ENCODE measurements at places on chromosomes 12 and 14.
A peak's percentile ranks its signal among the peaks of the same experiment; 100 is the strongest.

DNA sequence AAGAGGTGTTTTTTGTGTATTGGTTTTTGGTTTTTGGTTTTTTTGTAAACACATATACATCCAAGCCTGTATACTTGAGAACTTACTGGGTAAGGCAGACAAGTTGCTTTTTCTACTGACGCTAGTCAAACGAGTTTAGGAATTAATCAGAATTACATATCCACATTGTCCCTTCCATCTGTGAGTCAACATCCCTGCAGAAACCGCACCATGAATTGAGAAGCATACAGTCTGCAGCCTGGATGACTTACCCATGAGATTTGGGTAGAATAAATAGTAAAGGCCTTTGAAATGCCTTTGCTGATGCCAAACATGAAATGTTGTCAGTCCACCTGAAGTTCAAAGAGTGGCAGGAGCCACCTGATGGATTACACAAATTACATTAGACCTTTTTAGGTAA lies 21.4 kb upstream of the C12orf42 start:
- ATAC-seq: no peak

DNA sequence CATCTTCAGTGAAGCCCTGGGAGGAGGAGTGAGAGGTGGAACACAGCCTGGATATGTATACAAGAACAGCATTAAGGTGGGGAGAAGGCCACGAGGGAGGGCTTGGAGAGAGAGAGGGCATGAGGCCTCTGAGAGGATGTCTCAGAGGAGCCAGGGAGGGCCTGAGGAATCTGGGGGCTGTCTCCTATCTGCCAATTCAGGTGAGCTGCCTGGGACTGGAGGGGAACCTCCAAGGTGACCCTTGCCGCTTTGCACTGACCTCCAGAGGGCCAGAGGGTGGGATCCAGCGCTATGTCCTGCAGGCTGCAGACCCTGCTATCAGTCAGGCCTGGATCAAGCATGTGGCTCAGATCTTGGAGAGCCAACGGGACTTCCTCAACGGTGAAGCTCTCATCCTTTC lies 4.4 kb downstream of the ARHGEF25 start:
- no peak for ATAC-seq

- ATAC-seq: no peak
These were observed 37.9 kb downstream of the SOX5 start for GRCh38 chr12:23911574-23911973.

- ATAC-seq: no peak
These were observed 5.0 kb downstream of the STAT6 start for GRCh38 chr12:57106021-57106708.

- no peak for ATAC-seq
These were observed 13.7 kb downstream of the COL2A1 start for GRCh38 chr12:47990351-47991105.

GRCh38 chr12:7068240-7068993 lies 7.9 kb downstream of the C1S start:
- no peak for ATAC-seq

- ATAC-seq: no peak
These were observed 12.6 kb upstream of the RNASE4 start for GRCh38 chr14:20671597-20672283.

DNA sequence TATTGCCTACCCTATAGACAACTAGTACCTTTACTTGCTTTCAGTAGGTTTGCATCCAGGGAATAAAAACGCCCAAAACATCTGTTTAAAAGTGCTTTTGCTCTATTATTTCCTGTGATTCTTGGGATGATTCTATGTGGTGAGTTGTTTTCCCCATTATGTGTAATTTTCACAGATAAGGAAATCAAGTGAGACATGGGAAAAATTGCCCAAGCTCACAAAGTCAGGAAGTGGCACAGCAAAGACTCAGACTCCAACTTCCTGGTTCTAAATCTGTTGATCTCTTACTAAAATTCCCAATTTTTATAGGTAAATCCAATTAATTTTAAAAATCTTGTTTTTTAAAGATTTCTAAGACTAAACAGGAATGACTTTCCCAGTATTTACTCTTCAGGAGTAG lies 39.0 kb downstream of the NID2 start:
- no peak for ATAC-seq

GRCh38 chr14:101707068-101707842 lies 54.3 kb upstream of the PPP2R5C start:
- peak; percentile 67 for ATAC-seq

GRCh38 chr12:40511341-40511740 lies 180.9 kb upstream of the CNTN1 start:
- ATAC-seq: no peak

DNA sequence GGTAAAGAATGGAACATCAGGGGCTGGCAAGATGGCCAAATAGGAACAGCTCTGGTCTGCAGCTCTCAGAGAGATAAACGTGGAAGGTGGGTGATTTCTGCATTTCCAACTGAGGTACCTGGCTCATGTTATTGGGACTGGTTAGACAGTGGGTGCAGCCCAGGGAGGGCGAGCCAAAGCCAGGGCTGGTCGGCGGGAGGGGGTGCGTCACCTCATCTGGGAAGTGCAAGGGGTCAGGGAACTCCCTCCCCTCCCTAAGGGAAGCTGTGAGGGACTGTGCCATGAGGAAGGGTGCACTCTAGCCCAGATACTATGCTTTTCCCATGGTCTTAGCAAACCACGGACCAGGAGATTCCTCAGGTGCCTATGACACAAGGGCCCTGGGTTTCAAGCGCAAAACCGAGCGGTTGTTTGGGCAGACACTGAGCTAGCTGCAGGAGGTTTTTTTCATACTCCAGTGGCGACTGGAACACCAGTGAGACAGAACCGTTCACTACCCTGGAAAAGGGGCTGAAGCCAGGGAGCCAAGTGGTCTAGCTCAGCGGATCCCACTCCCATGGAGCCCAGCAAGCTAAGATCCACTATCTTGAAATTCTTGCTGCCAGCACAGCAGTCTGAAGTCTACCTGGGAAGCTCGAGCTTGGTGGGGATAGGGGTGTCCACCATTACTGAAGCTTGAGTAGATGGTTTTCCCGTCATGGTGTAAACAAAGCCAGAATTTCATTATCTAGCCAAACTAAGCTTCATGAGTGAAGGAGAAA lies 317.6 kb downstream of the NELL2 start:
- ATAC-seq: no peak

DNA sequence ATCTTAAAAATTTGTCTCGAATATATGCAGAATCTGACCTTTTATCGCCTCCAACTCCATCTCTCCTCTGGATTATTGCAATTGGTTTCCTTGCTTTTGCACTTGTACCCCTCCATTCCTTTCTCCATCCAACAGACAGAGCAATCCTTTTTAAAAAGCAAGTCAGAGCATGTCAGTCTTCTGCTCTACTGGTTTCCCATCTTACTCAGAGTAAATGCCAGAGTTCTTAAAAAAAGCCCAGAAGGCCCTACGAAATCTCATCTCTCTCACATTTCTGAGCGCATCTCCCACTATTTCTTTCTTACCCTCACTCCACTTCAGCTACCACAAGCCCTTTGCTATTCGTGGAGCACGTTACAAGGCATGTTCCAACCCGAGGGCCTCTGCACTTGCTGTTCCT lies 236.9 kb upstream of the DDHD1 start:
- ATAC-seq: no peak

GRCh38 chr12:41205070-41205709 lies 17.1 kb downstream of the PDZRN4 start:
- peak; percentile 86 for ATAC-seq

- ATAC-seq: no peak
These were observed 692.7 kb upstream of the MGAT4C start for GRCh38 chr12:86948851-86949250.

GRCh38 chr12:76690921-76691700 lies 72.8 kb upstream of the ZDHHC17 start:
- no peak for ATAC-seq

DNA sequence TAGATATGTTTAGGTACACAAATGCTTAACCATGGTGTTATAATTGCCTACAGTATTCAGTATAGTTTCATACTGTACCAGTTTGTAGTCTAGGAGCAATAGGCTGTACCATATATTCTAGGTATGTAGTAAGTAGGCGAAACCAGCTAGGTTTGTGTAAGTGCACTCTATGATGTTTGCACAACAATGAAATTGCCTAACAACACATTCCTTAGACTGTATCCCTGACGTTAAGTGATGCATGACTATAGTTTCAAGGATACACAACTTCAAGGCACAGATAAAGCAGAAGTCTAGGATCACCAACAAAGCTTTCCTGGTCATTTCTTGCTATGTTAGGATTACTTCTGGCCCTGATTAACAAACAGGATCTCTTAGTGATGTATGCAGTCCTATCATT lies 135.1 kb downstream of the SLC38A1 start:
- no peak for ATAC-seq

DNA sequence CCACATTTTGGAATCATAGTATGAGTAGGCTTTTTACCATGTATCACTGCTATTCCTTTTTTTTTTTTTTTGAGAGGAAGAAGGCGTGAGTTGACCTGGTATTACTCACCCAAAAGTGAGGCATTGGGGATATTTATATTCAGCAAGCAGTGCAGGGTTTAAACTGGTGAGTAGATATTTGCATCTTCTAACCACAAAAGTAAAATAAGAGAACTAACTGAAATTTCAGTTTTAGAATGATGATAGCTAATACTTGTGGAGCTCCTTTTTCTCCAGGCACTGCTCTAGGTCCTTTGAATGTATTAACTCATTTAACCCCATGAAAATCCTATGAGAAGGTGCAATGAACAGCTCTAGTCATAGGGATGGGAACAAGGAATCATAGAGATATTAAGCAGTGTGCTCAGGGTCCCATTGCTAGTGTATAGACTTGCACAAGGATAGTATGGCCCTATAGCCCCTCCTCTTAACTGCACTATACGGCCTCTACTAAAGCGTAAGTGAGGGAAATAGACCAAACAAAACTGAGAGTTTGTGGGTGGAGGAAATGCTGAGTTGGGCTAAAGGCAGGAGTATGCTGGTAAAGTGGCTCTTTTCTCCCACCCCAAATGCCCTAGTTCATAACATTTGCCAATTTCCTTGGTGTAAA lies 104.3 kb upstream of the MAX start:
- ATAC-seq: no peak

- ATAC-seq: no peak
These were observed 42.1 kb downstream of the DAO start for GRCh38 chr12:108921946-108922345.

DNA sequence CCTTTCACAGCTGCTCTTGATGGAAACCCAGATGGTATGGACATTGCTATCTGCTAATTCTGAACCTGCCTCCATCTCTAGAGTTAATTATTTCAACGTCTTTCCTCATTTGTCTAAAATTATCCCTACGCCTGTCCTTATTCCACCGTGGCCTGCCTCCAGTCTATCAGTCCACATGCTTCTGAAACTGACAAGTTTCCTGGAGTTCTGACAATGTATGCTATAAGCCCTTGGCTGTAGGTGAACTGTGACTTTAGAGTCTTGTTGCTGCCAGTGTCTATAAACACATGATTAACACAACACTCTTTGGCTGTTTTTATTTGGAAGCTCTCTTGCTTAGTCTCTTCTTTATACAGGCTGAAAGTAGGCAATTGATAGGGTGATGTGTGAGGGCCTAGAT lies 1052.9 kb downstream of the TMTC2 start:
- ATAC-seq: no peak

- ATAC-seq: no peak
These were observed 423.9 kb downstream of the SOX5 start for GRCh38 chr12:23525450-23526072.

DNA sequence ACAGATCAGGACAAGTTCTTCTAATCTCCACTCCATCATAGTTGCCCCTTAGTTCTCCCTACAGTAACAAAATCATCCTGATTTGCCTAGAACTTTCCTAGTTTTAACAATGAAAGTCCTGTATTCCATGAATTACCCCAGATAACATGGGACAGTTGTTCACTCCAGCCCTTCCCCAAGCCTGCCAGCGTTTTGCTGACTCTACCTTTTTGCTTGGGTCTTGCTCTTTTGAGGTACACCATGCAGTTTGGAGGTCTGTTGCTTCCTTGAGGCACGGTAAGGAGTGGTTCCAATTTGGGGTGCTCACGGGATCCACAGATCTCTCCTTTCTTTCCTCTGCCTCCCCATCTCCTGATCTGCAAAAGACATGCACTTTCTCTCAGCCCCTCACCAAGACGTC lies 61.6 kb upstream of the DYRK2 start:
- ATAC-seq: no peak

DNA sequence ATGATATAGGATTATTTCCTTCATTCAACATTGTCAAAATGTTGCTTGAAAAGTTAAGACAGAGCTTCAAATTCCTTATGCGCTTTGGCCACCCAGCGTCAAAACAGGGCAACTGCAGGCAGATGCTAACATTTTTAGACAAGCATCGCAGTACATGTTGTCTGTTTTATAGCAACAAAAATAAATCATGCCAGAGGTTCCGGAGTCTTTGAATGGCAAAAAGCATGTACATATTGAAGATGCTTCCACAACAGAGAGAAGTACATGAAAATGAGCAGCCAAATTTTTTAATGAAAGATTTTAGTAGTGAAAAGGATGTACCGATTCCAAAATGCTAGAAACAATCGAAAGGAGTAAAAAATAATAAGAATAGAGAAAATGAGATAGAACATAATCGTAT lies 49.8 kb upstream of the USP15 start:
- no peak for ATAC-seq

GRCh38 chr14:56887216-56887615 lies 76.9 kb upstream of the OTX2 start:
- ATAC-seq: no peak

- no peak for ATAC-seq
These were observed 12.8 kb downstream of the SLC38A2 start for GRCh38 chr12:46359667-46360280.

GRCh38 chr14:64369201-64369600 lies 19.0 kb upstream of the MTHFD1 start:
- ATAC-seq: no peak

- no peak for ATAC-seq
These were observed 11.0 kb upstream of the CACNA2D4 start for GRCh38 chr12:1929241-1929984.

DNA sequence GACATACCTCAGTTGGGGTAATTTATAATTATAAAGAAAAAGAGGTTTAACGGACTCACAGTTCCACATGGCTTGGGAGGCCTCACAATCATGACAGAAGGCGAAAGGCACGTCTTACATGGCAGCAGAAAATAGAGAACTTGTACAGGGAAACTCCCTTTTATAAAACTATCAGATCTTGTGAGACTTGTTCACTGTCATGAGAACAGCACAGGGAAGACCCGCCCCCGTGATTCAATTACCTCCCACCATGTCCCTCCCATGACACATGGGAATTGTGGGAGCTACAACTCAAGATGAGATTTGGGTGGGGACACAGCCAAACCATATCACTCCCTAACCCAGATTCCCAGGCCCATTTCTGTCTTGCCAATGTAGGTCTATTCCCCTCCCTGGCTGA lies 22.1 kb downstream of the MYO1H start:
- ATAC-seq: no peak

- no peak for ATAC-seq
These were observed 34.0 kb downstream of the MNAT1 start for GRCh38 chr14:60768602-60769001.

- ATAC-seq: no peak
These were observed 83.9 kb upstream of the FERMT2 start for GRCh38 chr14:53034688-53035230.

DNA sequence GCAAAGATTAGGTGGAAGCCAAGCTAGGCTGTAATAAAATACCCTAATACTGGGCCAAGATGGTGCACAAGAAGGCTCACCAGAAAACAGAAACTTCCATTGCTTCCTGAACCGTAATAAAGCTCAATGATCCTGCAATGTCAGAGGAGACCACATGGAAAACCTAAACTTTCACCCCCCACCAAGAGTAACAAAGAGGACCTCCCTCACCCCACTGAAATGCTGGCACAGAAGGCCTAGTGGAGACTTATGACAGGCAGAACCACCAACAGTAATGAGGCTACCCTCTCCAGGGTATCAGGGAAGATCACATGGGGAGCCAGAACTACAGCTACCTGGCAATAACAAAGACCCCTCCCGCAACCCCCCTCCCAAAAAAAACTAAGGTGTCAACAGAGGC lies 43.1 kb downstream of the CEP83 start:
- no peak for ATAC-seq
